ENCODE measurements at places on chromosomes 4 and X.
A peak's percentile ranks its signal among the peaks of the same experiment; 100 is the strongest.

DNA sequence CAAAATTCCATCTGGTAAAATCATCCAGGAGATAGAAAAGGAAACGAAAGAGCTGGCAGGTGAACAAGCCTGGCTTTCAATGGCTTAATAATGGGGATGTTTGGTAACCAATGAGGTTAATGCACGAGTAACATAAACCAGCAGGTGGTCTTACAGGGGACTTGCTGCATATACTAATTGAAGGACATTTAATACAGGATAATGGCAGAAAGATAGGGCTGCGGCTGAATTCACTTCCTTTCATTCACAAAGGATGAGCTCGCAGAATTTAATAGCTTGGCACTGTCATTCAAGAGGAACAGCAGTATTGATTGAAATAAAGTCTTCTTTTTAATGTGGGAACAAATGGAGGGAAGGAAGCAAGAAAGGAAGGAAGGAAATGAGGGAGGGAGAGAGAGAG is 156.3 kb upstream of the RAI2 start:
- DNase-seq: no peak

- no peak for DNase-seq
These were observed 30.0 kb downstream of the PAPSS1 start for GRCh38 chr4:107689912-107690587.

DNA sequence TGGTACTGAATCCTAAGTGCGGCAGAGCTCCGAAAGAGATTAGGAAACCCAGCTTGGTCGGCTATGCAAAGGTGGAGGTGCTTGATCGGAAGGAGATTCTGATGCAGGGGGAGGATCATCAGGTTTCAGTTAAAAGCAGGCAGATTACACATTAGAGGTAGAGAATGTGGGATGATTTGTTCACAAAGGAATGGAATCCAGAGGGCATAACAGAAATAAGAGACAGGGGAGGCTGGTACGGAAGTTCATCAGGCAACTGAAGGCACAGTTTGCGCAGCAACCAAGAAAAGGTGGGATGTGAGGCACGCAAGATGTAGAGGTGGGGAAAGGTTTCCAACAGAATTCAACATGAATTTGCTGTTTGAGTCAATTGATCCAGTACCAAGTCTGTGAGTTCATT is 424 bp upstream of the ZNF330 start:
- DNase-seq: no peak

GRCh38 chr4:118225511-118225910 is 127.3 kb downstream of the PRSS12 start:
- DNase-seq: no peak

DNA sequence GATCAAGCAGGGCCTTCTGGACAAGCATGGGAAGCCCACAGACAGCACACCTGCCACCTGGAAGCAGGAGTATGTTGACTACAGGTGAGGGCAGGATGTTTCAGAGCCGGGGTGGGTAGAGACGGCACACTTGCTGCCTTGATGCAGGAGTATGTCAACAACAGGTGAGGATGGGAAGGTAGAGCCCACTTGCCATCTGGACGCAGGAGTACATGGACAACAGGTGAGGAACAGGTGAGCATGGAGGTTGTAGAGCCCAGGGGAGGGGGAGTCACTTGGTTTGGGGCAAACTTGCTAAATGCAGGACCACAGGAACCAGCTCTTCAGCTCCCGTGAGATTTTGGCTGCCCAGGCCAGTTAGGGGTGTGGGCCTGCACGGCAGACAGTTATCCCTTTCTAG is 12.0 kb downstream of the DKC1 start:
- DNase-seq: no peak

DNA sequence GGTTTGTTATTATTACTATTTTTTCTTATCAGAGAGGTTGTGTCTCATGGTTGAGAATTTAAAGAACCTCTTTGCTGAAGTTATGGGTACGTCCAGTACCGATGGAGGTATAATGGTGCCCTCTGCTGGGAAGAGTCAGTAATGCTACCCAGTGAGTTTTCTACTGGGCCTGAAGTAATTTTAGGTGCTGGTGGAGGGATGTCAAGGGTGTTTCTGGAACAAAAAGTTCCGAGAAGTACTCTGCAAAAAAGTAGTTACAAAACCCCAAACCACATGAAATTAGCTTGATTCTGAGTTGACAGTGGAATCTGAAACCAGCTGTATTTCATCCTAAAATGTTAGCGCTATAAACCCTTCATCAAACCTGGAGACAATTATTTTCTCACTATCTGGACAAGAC is 102.5 kb upstream of the MID1 start:
- no peak for DNase-seq

- no peak for DNase-seq
These were observed 1.3 kb upstream of the HAND2 start for GRCh38 chr4:173531086-173531965.

DNA sequence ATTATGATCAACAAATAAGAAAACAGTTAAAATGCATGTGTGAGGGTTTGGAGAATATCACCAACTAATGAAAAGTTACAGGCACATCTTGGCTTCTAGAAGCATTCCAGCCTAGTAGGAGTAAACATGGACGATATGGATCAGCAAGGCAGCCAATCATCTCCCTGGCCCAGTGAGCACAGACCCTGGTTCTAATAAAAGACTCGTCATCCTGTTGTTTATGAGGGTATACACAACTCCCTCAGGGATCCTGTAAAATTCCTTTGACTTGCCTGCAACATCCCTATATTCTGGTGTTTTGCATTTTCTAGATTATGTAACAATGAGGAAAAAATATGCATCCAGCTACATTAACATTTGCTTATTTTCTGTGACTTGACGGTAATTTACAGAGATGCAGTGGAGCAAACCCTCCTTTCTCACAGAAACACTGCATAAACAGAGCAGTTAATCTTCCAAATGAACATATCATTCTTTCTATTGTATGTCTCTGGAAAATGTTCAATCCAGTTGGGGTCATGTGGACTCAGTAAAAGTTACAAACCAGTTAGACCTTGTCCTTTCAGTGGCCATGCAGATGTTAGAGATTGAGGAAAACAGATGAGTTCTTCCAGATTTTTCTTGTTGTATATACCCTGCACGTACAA is 88.9 kb upstream of the NDP start:
- DNase-seq: no peak

DNA sequence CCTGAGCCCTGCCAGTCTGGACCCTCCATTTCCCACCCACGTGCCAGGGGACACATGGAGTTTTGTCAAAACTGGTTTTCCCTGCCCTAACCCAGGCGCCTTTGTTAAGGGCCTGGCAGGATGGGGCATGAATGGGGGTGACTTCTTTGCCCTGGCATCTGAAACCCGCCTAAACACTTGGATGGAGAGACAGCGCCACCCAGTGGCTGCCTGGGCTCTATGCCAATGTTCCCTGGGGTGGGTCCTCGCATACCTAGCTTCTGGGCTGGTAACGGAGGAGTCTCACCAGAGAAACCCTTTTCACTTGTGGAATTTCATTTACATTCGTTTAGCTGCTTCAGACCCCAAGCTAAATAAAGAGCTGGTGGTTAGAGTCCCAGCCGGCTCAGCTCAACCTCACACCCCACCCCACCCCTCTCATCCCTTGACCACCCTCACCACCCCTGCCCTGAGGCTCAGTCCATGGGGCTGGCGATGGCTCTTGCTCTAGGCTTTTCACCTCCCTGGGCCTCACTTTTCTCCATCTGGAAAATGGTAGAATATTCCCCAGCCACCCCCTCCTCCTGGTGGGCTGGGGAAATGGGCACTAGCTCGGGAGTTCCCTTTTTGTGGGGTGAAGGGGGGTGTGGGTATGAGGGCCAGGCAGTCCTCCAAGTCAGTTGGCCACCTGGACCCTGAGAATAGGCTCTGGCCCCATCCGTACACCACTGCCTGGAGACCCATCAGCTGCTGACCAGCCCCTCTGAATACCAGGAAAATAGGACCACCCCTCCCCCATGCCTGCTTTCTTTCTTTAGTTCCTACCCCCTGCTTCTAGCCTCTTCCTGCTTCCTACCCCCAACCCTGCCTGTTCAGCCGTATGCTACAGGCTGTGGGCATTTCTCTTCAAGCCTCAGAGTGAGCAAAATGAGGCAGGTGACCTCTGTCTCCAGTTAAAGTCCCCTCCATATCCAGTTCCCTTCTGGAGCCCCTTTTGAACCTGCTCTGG is 57.1 kb upstream of the PJA1 start:
- peak; percentile 43 for DNase-seq

GRCh38 chr4:22389240-22389870 is 126.5 kb downstream of the ADGRA3 start:
- no peak for DNase-seq

DNA sequence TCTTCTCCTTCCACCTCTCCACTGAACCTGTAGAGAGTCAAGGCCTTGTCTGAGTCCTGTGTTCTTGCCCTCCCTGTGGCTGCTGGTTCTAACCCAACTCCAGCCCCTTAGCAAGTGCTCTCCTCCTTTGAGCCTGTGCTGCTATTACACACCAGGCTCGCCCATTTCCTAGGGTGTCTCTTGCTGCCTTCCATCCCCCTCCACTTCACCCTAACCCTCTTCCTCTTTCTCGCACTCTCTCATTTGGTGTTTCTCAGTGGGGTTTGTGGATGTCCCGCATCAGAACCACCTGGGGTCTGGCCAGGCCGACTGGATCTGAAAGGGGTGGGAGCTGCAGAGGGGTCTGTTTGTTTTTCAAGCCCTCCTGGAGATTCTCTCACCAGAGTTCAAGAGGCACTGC is 156.7 kb downstream of the SPRY1 start:
- no peak for DNase-seq

DNA sequence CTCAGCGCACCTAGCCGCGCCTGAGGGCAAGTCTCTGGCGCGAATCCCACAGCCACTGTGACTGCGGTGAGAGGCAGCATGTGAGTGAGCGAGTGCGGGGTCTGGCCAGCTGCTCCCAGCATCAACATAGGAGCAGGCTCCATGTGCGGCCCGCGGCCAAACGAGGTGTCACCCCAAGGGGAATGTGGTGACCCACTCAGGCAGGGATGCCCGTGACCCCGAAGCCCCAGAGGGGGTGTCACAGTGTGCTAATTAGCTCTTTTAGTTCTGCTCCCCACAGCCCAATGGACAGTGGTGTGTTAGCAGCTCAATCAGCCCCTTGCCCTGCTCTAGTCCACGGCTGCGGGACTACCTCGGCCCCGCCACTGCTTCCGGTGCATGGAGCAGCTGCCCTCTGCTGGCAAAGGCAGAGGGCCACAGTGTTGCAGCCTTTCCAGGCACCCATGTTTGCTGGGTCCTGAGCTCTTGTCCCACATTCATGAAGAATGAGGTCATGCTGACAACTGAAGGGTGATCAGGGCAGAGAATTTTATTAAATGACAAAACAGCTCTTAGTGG is 61.4 kb downstream of the AGA start:
- no peak for DNase-seq

GRCh38 chrX:153416781-153417450 is 5.6 kb downstream of the ZFP92 start:
- DNase-seq: no peak

GRCh38 chr4:84977396-84977795 is 10.9 kb upstream of the WDFY3 start:
- DNase-seq: no peak

DNA sequence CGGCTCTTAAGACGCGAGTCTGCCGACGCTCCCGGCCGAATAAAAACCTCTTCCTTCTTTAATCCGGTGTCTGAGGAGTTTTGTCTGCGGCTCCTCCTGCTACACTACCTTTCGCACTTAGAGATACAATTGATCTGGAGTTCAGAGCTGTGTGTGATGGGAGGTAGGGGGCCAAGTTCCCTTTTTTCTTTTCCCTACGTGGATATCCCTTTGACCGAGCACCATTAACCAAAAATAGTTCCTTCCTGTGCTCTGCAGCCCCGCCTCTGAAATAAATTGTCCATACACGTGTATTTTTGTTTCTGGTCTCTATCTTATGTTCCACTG is 555 bp upstream of the PGM2 start:
- DNase-seq: no peak

GRCh38 chr4:16952896-16953630 is 54.6 kb upstream of the LDB2 start:
- no peak for DNase-seq

DNA sequence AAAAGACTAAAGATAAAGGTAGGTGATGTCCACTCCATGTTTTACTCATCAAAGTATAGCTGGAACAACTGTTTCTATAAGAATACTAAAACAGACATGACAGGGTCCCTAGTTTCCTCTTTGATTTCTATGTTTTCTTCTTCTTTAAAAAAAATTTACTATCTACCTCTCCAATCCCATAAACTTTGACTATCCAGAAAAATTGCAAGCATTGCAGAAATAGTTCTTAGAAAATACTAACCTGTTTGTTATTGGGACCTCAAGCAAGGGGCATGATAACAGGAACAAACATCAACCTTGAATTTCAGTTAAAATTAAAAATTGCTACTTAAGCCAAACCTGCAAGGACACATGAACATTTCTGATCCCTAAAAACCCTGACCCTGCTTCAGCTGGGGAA is 1226.5 kb downstream of the C4orf33 start:
- DNase-seq: no peak

DNA sequence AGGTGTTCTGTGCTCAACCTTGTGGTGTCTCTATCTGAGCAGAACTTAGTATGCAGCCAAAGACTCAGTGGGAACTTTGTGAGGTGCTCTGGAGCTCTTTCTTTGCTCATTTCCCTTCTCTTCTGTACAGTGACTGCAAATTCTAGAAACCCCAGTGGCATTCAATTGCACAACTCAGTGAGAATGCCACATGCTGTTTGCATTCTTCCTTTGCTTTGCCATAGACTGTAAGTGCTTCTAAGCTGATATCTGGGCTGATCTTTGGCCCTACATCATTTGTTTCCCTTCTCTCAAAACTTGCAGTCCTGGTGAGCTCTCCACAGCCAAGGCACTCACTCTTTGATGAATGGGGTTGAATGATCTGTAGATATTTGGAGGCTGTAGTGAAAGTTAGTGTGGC is 7.0 kb downstream of the PNMA3 start:
- no peak for DNase-seq

- no peak for DNase-seq
These were observed 108.0 kb downstream of the CHIC2 start for GRCh38 chr4:53956454-53956853.

DNA sequence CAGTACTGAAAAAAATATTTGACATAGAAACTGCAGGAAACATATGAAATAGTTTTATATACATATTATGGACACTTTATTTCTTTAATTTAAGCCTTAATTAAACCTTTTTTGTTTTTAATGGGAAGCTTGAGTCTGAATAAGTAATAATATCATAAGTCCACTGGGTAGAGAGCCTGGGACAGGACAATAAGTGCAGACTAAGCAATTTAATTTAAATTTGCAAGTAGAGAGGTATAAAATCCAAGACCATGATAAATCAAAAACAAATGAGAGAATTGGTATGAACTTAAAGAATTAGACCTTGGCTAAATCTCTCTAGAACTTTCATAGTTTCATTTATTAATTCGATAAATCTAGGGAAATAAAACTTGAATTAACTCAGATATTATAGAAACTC is 571.2 kb downstream of the ARAP2 start:
- DNase-seq: no peak

DNA sequence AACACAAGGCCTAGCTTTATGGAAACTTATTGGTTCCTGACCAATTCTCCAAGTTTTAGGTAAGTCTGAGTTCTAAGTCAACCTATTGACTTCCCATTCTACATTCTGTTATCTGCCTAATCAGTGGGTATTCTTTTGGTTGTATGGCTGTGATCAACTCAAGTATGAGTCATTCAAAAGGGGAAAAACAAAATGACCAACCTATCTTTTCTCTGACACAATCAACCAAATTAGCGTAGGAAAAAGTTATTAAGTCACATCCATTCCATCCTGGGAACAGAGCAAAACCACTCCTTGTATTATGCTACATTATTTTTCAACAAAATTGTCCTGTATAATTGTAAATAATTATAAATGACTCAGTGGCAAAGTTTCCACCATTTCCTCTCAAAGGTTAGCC is 136.2 kb downstream of the SHROOM4 start:
- no peak for DNase-seq

GRCh38 chrX:107775734-107776511 is at the start of gene TSC22D3:
Gene TSC22D3 (minus strand): TSS chrX:107775787. CDS start chrX:107775419, 368 bp downstream.
- DNase-seq: no peak

GRCh38 chr4:30696191-30696590 is 24.0 kb upstream of the PCDH7 start:
- DNase-seq: no peak
